NCI-H1105 (cell line): ENCODE measurements at places on chromosomes 1 and 21.

DNA sequence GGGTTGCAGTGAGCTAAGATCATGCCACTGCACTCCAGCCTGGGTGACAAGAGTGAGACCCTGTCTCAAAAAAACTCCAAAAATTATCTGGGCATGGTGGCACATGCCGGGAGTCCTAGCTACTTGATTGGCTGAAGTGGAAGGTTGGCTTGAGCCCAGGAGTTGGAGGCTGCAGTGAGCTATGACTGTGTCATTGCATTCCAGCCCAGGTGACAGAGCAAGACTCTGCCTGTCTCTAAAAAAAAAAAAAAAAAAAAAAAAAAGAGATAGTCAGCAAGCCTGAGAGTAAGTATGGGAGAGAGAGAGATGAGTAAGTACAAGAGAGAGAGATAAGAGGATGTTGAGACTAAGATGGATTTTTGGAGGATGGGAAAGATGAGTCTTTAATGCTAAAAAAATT, 180.8 kb upstream of the CACYBP start:
- peak; percentile 14 for DNase-seq

DNA sequence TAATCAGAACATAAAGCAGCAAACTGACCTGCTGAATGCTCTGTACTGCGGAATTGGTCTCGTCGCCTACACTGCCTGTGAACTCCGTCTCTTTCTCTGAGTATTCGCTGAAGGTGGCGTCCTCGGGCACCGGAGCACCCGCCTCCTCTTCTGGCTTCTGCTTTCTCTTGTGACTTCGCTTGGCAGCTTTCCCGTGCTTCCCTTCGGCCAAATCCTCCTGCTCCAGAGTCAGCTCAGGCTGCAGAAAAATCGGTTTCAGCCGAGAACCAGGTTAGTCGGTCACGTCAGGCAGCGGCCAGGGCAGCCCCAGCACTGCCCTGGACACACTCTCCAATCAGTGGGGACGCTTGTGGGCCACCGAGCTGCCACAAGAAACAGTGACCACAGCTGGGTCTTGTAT, 35.8 kb upstream of the RIPK4 start:
- no peak for DNase-seq

DNA sequence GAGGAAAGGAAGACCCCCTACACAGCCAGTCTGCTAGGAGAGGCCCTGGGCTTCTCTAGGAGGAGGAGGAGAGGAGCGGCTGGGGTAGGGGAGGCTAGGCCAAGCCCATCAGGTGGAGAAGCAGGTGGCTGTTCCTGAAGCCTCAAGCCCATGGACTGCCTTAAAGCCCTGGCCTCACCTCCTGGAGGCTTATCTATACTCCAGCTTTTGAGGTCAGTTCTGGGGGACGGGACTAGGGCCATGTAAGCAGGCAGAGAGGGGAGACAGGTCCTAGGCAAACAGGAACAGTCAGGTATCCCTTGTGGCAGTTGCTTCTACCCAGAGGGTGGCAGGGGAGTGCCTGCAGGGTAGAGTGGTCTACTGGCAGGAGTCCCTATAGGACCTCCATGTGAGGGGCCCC, 40.6 kb downstream of the KCNC4 start:
- no peak for DNase-seq

GRCh38 chr1:223199094-223199647, 56.1 kb upstream of the TLR5 start:
- no peak for DNase-seq

- DNase-seq: no peak
Measured at GRCh38 chr1:44862829-44863401, 19.9 kb upstream of the PTCH2 start.

GRCh38 chr1:248622570-248623001, 12.3 kb downstream of the OR2T11 start:
- DNase-seq: no peak
